ENCODE measurements at places on chromosomes 3 and 15.

- no peak for DNase-seq
Measured at GRCh38 chr3:60190073-60190472, 1061.2 kb downstream of the FHIT start.

GRCh38 chr3:19347671-19348070 lies 199.4 kb downstream of the KCNH8 start:
- no peak for DNase-seq

DNA sequence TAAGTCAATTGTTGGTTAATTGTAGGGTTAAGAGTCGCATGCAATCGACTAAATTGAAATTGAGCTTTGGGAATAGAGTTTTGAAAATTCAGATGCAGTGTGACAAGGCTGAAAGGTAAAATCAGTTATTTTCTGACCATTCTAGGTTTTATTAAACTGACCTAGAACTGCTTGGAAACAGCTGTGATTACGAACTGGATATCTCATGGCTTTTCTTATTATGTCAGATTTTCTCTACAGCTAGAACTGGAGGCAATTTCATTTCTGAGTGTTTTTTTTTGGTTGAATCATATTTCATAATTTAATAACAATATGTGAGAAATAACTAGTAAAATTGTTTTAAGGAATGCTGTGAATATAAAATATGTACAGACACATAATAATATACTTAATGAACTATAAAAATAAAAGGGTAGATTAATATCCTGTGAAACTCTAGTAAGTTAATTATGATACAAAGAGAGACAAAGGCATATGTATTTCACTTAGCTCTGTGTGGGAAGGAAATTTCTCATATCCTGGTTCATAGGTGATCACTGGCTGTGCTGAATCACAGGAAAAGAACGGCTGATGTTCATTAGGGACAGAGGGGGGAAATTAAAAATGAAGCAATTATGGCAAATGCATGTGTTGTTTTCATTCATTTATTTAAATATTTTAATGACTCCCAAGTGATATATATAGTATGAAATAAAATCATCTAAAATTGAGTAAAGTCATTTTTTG lies 403.2 kb downstream of the ZIC1 start:
- no peak for DNase-seq

DNA sequence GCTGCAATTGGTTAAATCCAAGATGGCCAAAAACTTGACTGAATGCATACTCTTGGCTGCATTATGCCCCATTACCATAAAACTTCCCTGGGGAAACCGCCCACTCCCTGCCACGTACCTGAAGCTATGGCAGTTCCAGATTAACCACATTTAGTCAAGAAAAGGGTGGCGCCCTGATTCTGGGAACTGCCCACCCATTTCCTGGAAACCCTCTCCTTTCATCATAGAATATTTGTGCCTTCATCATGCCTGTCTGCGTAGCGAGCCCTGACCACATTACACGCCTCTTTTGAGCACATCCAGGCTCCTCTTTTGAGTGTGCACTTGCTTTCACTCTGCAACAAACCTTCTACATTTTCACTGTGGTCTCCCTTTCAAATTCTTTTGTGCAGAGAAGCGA lies 5.2 kb downstream of the LINS1 start:
- DNase-seq = no peak

GRCh38 chr3:23889950-23890349 lies 26.8 kb downstream of the NKIRAS1 start:
- DNase-seq = no peak

GRCh38 chr3:106797461-106797860 lies 579.8 kb upstream of the CCDC54 start:
- no peak for DNase-seq

DNA sequence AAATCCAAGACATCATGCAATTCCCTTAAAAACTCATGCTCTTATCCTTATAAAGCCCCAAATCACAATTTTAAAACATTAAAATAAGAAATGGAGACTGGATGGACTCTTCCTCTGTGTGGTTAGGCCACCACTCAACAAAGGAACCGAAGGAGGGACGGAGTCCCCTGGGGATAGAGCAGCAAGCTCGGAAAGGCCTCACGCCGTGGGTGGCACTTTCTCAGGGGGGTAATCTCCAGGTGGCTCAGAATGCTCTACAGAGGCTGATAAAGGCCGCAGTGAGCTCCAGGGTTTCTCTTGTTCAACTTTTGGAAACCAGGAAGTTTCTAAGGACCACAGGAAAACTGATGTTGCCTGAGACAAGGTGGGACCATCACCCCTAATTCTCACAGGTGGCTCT lies 23.2 kb downstream of the CCR9 start:
- no peak for DNase-seq

DNA sequence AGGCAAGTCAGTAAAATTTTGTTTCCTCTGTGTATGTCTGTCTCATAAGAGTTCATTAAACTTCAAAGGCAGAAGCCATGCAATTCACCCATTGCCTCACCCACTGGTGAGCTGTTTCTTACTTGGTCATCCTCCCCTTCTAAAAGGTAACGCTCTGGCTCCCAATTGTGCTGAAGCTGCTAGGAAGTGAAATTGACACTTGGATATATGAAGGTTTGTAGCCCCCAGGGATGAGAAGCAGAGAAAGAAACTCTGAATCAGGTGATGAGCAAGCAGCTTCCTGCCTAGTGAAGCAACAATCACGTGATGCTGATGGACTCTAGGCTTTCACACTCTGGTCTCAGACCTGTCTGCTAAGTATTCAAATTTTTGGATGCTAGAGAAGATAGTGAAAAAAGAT lies 70.7 kb downstream of the CD200R1L start:
- no peak for DNase-seq

DNA sequence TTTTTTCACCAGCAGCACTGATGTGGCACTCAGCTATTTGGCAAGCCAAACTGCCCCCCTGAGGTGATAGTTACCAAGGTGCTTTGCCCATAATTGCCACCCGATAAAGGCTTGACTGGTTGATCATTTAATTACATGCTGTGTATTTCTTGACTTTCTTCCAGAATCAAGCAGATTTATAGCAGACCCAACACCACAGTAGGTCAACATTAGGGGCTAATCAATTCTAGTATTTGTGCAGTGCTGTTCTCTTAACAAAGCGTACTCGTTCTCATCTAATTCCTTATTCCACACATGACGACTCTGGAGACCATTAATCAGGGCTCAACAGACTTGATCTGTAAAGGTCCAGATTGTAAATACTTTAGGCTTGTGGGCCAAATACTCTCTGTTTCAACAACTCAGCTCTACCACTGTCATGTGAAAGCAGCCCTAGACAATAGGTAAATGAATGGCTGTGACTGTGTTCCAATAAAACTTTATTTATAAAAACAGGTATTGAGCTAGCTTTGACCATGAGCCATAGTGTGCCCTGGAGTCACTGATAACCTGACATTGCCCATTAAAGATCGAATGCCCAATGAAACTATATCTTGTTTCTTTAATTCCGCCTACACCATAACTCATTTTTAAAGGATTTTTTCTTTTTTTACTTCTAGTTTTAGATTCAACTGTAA lies 119.1 kb upstream of the TMC3 start:
- no peak for DNase-seq

DNA sequence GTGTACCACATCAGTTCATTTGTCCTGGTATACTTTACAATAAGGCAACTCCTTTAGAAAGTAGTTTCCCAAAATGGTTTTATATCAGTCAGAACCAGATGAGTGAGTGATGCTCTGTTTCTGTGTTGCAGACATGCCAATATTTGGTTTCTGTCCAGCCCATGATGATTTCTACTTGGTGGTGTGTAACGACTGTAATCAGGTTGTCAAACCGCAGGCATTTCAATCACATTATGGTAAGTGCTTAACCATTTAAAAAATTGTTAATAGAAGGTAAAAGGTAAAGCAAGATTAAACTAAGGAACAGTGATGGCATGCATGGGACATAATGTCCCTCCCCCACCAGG lies 40.0 kb upstream of the SCAANT1 start:
- no peak for DNase-seq

DNA sequence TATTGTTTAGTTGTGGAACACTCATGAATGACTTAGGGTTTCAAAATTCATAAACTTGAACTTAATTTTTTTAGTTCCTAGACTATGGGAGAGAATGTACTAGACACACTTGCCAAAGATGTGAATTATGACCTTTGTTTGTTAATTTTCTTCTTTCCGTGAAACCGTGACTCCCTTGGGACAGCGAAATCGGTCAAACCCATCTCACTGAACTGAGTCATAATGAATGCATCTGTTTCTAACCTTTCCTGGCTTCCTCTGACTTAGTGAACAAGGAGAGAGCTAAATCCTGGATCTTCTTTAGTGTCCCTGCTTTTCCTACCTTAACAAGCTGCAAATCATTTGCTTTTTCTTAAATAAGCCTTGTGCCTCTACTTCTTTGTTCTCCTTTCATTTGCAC lies 85.5 kb downstream of the LARS2 start:
- no peak for DNase-seq

- DNase-seq = no peak
Measured at GRCh38 chr15:66603301-66604179, 37.7 kb upstream of the LCTL start.

DNA sequence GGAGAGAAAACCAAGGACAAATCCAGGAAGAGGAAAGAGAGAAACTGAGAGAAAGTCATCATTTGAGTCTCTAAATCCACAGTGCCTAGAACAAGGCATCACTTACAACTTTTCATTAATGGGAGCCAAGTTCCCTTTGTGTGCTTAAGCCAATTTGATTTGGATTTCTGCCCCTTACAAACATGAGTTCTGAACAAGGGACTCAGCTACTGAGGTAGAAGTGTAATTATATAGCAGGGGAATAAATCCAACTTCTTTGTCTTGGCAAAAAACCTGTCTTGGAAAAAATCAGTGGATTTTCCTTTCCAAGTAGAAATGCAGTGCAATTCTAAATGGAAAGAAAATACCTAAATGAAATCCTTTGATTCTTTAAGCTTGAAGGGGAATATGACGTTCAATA lies 307.2 kb upstream of the CNTN3 start:
- no peak for DNase-seq

DNA sequence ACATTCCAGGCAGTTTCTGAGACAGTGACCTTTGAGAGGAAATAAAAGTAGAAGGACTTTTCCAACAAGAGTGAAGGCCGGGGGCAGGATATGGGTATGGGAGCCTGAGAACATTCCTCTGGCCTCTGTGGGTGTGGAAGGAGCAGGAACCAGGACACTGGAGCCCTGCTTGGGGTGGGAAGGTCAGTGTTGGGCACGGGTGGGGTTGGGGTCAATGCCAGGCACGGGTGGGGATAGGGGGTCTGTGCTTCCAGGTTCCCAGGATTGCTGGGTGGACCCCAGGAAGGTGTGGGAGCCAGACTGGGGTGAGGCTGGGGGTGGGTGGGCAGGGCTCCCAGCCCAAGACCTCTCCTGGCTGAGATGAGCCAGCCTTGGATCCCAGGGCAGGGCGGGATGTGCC lies 163.5 kb downstream of the NSMCE3 start:
- DNase-seq = no peak

GRCh38 chr3:62601238-62602070 lies 228.1 kb upstream of the FEZF2 start:
- DNase-seq = no peak

DNA sequence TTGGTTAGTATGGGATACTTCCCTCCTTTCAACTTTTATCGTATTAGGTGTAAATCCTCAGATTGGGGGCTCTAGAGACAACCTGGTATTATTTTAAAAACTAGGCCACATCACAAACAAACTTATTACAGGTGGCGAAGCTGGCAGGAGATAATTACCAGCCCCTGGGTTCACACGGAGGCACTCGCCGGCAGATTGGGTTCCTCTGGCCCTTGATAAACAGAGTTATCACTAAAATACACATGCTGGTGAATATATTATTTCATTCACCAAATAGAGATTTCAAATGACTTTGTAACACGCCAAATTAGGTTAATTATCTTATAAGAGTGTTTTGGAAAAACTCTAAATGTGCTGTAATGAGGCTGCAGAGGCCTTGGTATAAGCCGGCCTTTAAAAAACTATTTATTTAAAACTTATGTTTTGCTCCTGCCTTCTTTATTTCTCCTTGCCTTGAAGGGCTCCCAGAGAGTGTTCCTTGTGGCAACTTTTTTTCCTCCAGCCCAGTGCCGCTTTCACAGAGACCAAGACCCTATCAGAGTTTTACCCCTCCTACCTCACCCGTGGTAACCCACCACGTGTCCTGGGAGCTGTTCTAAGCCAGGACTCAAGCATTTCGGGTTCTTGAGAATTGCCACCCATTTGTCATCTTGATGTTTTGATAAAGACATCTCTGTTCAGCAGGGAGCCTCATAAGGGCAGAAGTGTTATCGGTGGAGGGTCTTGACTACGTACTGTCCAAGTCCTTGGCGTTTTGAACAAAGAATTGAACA lies 468.6 kb upstream of the CFAP20DC start:
- no peak for DNase-seq

- no peak for DNase-seq
Measured at GRCh38 chr3:125151916-125152315, 60.6 kb downstream of the SLC12A8 start.

DNA sequence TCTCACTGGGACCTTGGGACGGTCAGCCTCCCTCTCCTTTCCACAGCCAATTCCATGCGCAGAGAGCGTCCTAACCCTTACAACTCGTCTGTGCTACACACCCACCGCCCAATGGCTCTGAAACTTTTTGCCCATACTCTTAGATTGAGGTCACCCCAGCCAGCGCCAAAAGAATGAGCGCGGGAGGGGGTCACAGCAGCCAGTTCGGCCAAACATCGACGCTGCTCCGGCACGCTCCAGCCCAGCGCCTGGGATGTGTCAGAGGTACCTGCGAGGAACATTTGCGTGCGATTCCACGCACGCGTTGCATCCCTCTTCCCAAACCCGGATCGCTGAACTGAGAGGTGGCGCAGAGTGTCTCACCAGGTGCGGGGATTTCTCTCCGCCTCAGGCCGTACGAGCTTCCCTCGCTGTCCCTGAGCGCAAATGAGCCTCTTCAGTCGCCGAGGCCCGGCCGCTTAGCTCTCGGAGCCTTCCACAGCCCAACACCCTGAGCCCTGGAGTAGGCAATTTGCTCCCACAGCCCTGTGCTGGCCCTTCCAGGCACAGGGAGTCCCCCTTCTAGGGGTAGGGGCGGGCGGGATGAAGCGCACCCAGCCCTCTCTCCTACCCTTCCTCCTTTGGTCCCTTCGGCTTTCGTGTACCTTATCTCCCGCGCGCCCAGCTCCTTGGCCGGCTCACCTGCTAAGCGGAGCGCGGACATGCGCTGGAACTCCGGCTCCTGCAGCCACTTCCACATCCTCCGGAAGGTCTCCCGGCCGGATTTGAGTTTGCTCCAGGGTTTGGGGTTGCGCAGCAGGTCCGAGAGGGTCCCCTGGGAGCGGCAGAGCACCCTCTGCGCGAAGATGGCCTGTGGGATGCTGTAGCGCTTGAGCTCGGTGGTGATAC lies 1.8 kb downstream of the ONECUT1 start:
- no peak for DNase-seq

- no peak for DNase-seq
Measured at GRCh38 chr15:41367418-41367817, 34.7 kb downstream of the NUSAP1 start.

DNA sequence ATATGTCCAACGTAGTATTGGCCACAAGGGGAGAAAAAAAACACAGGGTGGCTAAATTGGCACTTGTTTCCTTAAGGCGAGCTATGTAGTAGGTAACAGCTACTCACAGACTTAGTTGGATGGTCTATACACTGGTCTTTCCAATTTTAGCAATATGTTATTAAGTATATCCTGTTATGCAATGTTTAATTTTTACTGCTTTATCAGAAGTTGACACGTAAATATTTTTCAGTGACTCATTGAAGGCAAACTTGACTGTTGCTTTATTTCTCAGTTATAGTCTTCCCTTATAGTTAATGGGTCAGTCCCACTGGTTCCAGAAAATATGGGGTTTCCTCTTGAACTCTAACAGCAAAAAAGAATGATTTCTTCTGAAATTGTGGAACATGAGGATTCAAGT lies 46.5 kb downstream of the ADPGK start:
- no peak for DNase-seq

- DNase-seq = no peak
Measured at GRCh38 chr15:59303633-59304032, 69.0 kb downstream of the MYO1E start.

- no peak for DNase-seq
Measured at GRCh38 chr15:41968701-41969100, 3.7 kb downstream of the EHD4 start.

Data from iPS DF 19.7 (cell line).